Psoas muscle (tissue), 8 donors: ENCODE measurements at places on chromosomes 6 and 20. TPM values are rescaled to one million over a fixed set of nuclear protein-coding genes. Genes with fewer than 3 reads are reported as not detected.

The SMLR1 gene
- total RNA-seq = not detected

The FAM83B gene
- 0.67 TPM for total RNA-seq

The HNF4A gene
- total RNA-seq = not detected

The NOX3 gene
- not detected for total RNA-seq

The BMP5 gene
- total RNA-seq = 1.5 TPM

The KIAA1586 gene
- 6.0 TPM for total RNA-seq

The OPN5 gene
- total RNA-seq = 0.71 TPM

The SCUBE3 gene
- not detected for total RNA-seq

The LPA gene
- total RNA-seq = not detected

The QKI gene
- total RNA-seq = 275 TPM

The RIOK1 gene
- total RNA-seq = 26.1 TPM

The XKR7 gene
- not detected for total RNA-seq

DNA sequence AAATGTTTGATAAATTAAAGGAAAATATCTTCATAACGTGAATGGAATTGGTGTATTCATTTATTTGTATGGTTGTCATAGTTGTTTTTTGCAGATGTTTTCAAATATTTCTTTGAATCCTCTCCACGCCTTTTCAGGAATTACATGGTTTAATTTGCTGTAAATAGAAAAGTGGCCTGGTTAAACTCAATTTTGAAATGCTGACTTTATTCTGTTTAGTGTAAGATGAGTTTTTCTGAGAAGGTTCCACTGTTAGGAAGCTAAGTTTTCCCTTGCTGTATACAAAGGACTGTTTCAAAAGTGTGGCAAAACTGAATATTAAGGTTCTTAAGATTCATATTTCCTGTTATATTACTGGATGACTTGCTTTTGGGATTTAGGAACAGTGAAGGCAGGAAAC lies 503 bp upstream of the ZC2HC1B start:
- no peak for DNase-seq

GRCh38 chr6:106608080-106608668 lies 21.1 kb downstream of the RTN4IP1 start:
- no peak for DNase-seq

DNA sequence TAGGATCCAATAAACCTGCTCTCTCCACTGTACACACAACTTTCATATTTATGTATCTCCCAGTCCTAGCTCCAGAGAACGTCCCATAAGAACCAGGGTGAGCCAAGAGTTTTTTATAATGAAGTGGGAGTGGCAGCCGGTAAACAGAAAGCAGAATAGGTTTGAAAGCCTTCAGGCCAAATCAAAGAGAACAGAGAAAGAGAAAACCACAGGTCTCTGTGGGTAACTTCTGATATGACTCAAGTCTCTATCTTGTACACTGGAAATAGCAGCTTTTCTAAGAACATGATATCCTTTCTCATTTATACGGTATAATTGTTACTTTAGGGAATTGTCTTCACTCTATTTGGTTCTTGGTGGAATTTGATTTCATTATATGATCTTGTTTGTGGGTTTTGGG lies 273.6 kb downstream of the PACRG start:
- no peak for DNase-seq

GRCh38 chr6:32882879-32883250 lies 28.9 kb downstream of the PSMB9 start:
- no peak for DNase-seq

DNA sequence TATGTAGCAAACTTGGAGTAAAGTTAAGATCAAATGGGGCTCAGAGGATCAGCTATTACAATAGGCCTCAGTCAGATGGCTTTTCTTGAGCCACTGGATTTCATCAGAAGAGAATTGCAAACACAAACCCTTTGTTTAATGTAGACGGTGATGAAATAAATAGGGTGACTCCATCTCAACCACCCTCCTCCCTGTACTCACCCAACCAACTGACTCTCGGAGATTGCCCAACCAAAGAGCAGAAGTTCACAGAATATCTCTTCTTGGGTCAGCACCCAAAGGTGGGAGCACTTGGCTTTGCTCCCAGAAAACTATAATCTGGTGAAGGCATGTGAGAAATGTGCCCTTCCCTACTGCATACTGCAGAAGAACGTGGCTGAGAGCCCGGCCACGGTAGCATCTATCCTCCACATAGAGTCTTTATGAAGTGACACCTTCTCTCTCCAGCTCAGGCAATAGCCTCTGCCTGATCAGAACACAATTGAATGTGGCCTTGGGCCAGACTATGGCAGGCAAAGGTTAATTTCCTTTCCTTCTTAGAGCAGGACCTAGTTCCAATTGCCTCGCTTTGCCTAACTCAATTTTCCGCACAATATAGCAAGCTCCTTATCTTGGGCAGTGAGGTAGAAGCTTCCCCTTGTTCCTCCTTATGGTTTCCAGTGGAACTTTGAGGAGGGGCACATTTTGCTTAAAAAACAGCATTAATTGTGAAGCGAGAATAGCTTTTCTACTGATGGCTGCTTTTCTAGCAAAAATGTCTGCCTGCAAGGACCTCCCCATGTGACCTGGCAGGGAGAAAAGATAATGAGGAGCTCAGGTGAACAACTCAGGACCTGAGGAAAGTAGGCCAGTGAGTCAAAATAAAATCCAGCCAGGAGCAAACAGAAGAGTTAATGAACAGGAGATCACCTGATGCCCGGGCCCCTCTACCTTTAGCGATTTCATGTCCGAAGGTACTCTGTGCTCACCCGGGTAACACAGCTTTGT lies 79.4 kb downstream of the GFOD1 start:
- no peak for DNase-seq

DNA sequence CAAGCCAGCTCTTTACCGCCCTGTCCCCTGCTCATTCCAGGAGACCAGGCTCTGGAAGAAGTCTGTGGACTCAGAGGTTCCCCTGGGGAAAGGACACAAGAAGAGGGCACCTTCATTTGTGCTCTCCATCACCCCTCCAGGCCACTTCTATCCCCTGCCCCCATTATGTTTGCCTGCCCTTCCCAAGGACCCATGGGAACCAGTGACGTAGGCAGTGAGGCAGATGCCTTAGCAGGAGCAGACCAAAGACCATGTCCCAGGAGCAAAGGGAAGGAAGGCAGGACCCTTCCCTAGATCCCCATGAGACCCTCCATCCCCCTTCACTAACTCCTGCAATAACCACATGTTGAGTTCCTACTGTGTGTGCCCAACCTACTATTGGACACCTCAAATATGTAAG lies 94.4 kb downstream of the MDGA1 start:
- DNase-seq = no peak

- no peak for DNase-seq
These were observed 7.2 kb downstream of the PNLDC1 start for GRCh38 chr6:159807150-159807858.

GRCh38 chr20:62156592-62157386 lies 13.2 kb downstream of the SS18L1 start:
- peak; percentile 87 for DNase-seq

DNA sequence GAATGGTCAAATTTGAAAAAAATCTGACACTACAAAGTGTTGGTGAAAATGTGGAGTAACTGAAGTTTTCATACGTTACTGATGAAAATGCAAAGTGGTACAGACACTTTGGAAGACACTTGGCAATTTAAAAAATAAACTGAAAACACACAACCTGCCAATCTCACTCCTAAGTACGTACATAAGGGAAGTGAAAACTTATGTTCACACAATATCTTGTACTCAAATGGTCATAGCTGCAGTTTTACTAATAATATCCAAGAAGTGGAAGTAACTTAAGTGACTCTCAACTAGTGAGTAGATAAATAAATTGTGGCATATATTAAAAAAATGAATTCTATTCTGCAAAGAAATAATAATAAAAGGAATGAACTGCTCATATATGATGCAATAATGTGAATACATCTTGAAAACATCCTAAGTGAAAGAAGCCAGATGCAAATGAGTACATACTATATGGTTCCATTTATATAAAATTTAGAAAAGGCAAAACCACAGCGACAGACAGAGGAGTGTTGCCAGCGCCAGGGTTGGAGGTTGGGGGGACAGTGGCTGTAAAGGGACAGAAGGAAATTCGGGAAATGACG lies 198.2 kb downstream of the ERMARD start:
- no peak for DNase-seq

DNA sequence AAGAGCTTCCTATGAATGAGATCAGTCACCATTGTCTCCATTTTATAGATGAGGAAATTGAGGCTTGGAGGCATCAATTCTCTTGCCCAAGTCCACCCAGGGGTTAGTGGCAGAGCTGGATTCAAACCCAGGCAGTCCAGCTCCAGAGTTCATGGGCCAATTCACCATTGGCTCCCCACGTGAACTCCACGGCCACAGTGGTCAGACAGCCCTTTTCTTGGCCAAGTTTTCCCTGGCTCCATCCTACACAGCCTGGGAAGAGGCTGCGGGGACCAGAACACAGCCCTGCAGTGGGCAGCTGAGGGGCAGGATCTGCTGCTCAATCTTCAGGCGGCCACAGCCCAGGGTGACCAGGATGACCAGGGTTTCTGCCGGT lies 20.5 kb downstream of the TGM2 start:
- no peak for DNase-seq

GRCh38 chr20:19815553-19815991 lies 57.5 kb downstream of the RIN2 start:
- peak; percentile 33 for DNase-seq

DNA sequence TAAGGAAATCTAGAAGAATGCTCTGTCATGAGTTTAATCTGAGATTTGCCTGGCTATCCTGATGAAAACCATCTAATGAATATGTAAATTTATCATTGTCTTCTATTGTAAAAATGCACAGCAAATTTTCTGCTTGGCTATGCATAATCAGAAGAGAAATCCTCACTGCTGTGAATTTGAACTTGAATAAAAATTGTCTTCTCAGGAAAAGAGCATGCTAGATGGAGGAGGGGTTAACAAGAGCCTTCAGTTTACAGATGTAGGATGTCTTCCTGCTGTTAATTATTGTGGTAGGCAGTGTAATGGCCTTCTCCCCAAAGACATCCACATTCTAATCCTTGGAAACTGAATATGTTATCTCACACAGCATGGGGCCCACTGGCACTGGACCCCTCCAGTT lies 45.8 kb downstream of the ANKEF1 start:
- no peak for DNase-seq

GRCh38 chr6:122818866-122819265 lies 29.8 kb downstream of the SMPDL3A start:
- DNase-seq = no peak

GRCh38 chr6:82363428-82364086 lies at the start of gene TPBG:
Gene TPBG, plus strand, starts transcription at chr6:82363817. Its CDS starts 1,145 bp downstream, at chr6:82364962.
- peak; percentile 63 for DNase-seq

- peak; percentile 64 for DNase-seq
These were observed 116.6 kb downstream of the DLL1 start for GRCh38 chr6:170174124-170174770.

DNA sequence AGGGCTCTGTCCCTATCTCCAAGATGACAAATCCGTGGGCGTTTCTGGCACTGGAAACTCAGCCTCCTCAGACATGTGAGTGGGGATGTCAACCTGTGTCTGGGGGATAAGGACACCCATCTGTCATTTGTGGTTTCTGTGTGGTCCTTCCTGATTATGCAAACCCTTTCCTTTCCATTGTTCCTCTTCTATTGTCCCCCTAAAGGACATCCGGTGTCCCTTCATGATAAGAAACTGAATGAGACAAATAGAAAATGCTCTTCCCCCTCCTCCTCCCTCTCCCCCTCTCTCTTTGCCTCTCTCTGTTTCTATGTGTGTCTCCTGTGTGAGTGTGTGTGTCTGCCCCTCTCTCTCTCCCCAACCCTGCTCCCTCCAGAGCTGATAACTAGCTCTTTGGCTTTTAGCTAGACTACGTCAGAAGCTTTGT lies 11.5 kb upstream of the GLP1R start:
- no peak for DNase-seq

- DNase-seq = no peak
These were observed 37.5 kb downstream of the MAK start for GRCh38 chr6:10800810-10801209.

DNA sequence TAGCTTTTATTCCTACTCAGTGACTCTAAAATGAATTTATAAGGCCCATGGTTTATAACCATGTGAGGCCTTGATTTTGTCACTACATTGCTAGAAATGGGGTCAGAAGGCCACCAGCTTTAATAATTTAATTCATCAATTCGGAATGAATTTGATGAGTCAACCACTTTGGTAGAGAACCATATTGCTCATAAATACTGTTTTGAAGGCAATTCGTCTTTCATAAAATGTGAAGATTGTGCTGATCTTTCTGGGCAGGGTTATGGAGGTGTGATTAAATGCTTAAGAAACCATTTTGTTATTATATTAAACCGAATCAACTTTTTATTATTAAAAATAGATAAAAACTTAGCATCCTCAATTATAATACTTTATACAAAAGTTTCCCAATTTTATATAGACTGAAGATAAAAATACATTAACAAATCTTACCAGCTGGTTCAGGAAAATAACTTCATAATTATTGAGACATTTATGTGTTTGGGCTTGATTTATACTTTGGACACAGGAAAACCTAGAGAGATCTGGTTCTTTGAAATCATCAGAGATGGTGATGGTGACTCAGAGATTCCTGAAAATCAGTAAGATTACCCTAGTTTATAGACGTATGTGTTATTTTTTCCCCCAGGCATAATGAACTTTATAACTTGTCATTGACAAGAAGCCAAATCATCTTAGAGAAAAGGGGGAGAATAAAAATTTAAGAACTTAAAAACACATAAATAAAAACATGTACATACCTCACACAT lies 10.6 kb downstream of the HCRTR2 start:
- no peak for DNase-seq

DNA sequence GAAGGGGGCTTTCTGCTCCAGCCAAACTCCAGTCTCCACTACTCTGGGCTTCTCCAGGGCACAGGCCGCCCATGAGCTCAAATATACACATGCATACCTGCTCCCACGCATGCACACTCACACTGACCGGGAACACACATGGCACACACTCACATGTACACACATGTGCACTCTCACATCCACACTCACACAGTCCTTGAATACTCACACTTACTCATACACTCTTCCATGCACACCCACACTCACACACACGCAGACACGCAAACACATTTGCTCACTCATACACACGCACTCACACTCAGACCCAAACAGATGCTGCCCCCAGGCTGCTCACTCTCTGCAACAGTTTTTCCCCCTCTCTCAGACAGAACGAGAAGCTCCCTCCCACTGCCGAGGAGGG lies 7.0 kb downstream of the GDAP1L1 start:
- DNase-seq = no peak

DNA sequence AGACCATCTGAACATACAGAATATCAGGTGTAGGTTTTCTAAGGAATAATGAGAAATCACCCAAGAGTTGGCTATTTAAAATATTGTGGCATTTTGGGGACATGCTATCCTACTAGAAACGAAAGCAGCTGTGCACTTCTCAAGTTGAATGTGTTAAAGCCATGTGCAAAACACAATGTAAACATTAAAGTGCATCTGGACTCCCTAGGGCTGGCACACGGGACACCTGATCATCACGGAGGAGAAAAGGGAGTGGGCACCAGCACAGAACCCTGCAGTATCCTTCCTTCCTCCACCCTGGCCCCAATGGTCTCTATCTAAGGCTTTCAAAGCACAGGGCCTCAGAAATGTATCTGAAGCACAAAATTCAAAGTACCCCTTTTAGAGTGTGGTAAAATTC lies 94.3 kb downstream of the INSM1 start:
- DNase-seq = no peak

- DNase-seq = no peak
These were observed 5.9 kb downstream of the NDUFAF5 start for GRCh38 chr20:13790708-13791107.

GRCh38 chr6:56686429-56686828 lies 43.7 kb upstream of the DST start:
- DNase-seq = no peak
